GM23248 (cell line): ENCODE measurements at places on chromosomes 4 and X.

- DNase-seq: no peak
Observed at GRCh38 chrX:39690541-39691415, 407.0 kb downstream of the BCOR start.

DNA sequence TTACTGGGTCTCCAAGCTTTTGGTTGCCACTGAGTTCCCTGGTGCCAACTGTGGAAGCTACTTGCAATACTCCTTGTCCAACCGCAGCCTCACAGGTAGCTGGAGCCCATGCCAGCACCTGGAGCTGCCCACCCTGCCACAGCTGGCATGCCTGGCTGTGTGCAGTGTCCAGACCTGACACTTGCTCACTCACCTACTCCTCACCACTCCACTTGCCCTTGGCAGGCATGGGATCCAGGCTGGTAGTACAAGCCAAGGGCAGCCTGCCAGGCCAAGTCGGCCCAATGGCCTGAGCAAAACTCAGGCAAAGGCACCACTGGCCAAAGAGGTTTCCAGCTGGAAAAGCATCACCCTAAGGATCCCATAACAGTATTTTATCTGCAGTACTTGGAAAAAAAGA is 246.3 kb downstream of the PDGFC start:
- no peak for DNase-seq

DNA sequence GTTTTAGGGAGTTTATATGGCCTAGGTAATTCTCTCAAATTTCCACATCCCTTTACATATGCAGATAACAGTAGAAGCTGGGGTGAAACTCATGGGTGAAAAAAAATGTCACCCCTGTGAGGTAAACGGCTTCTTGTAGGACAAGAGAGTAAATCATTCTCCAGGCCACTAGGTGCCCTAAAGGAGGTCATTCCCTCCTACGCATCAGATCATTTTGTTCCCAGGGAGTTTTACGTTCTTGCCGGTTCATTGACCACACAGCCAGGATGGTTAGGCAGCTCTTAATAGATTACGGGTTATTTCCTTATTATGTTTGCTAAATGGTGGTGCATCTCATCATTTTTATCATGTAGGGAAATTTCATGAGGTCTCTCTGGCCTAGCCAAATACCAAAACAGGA is 225.8 kb upstream of the NOCT start:
- DNase-seq: no peak

GRCh38 chrX:4642114-4642513 is 928.7 kb upstream of the PRKX start:
- DNase-seq: no peak

- DNase-seq: no peak
Observed at GRCh38 chr4:170716868-170717267, 627.1 kb upstream of the AADAT start.

GRCh38 chr4:139304920-139305319 is 2.6 kb upstream of the NDUFC1 start:
- no peak for DNase-seq

- no peak for DNase-seq
Observed at GRCh38 chr4:24405341-24405740, 179.0 kb downstream of the DHX15 start.

DNA sequence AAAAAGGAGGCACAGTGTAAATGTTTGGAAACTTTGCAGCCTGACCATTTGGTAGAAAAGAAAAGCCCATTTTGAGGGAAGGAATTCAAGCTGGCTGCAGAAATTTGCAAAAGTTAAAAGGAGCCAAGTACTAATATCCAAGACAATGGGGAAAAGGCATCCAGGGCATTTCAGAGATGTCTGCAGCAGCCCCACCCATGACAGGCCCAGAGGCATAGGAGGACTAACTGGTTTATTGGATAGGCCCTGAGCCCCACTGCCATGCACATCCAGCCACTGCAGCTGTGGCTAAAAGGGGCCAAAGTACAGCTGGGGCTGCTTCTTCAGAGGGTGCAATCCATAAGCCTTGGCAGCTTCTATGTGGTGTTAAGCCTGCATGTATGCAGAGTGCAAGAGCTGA is 104.9 kb downstream of the HS3ST1 start:
- DNase-seq: no peak

GRCh38 chr4:146142768-146143167 is 32.8 kb upstream of the LSM6 start:
- no peak for DNase-seq

DNA sequence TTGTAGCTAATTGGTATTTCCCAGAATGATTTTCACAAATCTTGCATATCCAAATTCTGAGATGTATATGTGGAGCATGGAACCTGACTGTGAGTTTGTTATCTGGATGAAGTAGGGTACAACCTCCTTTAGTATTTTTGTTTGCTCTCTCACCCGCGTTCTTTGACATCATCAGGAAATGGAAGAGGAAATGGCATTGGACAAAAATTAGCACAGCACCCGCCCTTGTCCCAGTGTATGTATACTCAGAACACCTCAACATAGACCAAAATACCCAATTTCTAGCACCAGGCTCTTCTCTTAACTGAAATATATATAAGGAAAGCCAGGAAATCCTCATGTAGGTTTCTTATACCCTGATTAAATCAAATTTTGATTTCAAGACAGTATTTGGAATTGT is 6.9 kb upstream of the PGRMC2 start:
- no peak for DNase-seq

- no peak for DNase-seq
Observed at GRCh38 chrX:33989936-33990335, 142.2 kb downstream of the FAM47A start.

GRCh38 chr4:163558539-163559044 is 64.1 kb downstream of the TMA16 start:
- no peak for DNase-seq

- no peak for DNase-seq
Observed at GRCh38 chr4:171348090-171348489, 465.1 kb upstream of the GALNTL6 start.

- peak; percentile 25 for DNase-seq
Observed at GRCh38 chr4:60683973-60684372, 516.2 kb upstream of the ADGRL3 start.
